ENCODE measurements at places on chromosomes 13 and 19.

- no peak for DNase-seq
Observed at GRCh38 chr13:50596776-50597203, 246.7 kb downstream of the DLEU7 start.

DNA sequence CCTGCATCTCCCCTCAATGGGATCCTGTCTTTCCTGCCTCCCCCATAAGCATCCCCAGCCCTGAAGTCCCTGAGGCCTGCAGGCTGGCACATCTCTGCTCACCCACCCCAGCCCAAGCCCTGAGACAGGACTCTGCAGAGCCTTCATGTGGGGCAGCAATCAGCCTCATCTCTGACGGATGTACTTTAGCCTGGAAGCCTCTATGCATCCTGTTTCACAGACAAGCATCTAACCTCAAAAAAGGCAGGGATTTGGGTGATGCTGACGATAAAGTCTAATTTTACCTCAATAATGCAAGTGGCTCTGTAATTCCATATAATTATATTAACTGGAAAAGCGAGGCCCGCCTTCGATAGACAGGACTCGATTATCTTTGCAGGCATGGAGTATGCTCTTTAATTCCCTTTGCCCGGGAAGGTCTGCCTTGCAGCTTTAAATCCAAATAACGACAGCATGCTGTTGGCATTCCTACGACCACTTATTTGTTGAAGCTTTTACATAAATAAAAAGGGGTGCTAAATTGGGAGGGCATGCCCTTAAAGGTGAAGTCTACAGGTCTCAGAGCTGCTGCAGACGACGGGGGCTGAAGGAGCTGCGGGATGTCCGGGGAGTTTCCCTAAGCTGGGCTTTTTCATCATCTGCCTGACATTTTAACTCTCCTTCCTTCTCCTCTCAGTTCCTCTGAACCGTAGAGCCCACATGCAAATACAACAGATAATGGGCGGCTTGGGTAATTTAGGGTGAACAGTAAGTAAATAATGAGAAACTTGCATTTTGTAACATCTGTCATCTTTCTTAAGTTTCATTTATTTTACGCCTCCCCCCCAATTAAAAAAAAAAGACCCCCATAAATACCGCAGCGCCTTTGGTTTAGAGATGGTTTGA, 211.5 kb downstream of the URI1 start:
- DNase-seq = no peak

DNA sequence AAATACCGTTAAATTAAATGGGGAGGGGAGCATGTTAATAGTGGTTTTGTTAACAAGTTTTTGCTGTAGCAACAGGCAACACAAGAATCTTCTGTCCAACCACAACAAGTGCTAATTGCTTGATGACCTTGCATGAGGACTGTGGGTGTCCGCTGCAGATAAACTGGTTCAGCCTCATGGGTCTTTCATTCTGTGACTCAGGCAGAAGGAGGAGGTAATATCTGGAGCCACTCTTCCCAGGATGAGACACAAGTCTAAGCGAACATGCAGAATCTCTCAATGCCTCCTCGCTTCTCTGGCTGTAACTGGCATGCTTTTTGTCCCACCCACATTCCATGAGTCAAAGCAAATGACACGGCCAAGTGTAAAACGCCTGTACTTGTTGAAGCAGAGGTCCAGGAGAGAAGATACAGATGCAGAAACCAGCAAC, 56.6 kb upstream of the MYO16 start:
- no peak for DNase-seq

- DNase-seq = no peak
Observed at GRCh38 chr13:20721454-20722357, 18.2 kb downstream of the IL17D start.

DNA sequence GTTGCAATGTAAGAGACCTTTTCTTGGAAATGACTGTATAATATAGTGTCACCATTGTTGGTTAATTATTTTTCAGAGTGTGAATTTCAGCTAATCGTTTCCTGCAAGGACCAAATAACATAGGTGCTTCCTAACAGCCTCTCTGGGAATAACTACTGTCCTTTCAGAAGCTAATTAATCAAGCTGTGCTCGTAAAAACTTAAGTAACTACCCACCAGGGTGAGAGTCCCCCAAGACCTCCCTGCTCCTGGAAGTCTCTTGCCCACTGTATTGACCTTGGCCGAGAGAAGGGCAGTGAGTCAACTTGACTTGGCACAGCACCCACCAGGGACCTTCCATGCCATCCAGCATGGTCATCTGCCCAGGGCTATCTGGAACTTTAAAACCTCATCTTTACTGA, 50.3 kb downstream of the UQCRFS1 start:
- no peak for DNase-seq

DNA sequence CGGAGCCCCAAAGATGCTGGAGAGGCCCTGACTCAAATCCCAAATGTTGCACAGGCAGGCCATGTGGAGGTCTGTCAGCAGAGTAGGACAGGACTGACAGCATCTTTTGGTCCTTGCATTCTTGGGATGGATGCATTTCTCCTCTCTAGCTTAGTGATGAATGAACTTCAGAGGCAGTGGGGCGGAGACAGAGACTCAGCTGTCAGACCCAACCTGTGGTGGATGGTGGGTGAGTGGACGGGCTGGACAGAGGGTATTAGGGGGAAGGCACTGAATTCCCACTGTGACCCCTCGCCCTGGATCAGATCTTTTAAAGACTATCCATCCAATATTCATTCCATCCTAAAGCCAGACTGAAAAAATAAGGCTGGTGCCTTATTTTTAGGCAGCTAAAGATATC, 39.3 kb upstream of the GJB6 start:
- DNase-seq = no peak

DNA sequence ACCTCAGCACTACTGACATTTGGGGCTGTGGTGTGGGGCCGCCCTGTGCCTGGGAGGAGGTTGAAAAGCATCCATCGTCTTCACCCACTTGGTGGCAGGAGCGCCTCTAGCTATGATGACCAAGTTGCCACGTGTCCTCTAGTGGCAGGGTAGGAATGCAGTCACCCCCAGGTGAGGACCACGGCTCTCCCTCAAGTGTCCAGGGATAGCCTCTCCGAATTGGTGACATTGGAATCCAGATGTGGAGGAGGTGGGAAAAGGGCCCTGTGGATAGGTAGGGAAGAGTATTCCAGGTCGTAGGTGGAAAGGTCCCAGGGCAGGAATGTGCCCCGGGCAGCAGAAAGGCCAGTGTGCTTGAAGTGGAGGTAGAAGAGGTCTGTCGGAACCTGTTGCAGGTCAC, 37.6 kb downstream of the ARHGEF18 start:
- DNase-seq = no peak

DNA sequence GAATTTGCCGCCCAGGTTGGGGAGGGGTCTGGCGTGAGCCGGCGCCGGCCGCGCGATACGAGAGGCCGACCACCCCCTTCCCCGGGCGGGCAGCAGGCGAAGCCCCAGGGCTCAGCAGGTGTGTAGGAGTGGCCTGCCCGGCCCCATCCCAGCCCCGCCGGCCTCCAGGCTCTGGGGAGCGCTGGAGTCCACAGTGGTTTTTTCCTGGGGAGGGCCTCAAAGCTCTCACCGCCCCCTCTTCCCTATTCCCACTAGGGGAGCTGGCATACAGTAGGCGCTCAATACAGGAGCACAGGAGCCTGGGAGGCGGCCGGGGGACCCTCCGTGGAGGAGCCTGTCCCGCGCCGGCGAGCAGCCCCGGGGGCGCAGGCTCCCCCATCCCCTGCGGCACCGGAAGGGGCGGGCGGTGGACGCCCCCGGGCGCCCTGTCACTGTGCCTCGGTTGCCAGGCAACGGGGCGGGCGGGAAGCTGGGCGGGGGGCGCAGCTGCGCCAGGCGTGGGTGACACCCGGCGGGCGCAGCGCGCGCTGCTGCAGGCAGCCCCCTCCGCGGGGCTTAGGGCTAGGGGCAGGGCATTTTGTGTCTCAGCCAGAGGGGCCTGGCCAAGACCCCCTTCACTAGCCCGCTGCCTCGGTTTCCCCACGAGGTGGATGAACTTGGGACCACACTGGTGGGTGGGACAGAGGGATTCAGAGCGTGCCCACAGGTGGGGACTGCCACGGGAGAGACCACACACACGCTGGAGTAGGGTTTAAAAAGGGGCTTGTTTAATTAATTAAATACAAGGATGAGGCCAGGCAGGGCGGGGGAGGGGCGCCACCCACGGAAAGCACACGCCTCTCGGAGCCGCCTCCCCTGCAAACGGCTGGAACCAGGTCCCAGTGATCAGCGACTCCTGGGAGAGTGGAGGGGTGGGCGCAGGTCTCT, 3.6 kb upstream of the REXO1 start:
- no peak for DNase-seq

DNA sequence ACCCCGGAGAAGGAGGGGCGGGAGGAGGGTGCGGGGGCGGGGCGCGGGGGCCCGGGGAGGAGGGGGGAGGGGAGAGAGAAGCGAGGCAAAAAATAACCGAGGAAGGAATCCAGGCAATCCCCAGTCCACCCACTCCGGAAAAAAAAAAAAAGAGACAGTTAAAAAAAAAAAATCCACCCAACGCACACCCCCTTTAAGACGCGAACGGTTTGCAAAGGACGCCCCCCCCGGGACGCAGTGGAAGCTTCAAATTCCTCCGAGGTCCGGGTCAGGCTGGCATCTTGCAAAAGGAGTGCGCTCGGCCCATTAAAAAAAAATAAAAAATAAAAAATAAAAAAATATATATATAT, at the start of gene CACNA1A:
Gene CACNA1A (minus strand): TSS at position 9 of the 350 bp plus-strand sequence. CDS start 255 bp downstream, outside the sequence.
- no peak for DNase-seq

DNA sequence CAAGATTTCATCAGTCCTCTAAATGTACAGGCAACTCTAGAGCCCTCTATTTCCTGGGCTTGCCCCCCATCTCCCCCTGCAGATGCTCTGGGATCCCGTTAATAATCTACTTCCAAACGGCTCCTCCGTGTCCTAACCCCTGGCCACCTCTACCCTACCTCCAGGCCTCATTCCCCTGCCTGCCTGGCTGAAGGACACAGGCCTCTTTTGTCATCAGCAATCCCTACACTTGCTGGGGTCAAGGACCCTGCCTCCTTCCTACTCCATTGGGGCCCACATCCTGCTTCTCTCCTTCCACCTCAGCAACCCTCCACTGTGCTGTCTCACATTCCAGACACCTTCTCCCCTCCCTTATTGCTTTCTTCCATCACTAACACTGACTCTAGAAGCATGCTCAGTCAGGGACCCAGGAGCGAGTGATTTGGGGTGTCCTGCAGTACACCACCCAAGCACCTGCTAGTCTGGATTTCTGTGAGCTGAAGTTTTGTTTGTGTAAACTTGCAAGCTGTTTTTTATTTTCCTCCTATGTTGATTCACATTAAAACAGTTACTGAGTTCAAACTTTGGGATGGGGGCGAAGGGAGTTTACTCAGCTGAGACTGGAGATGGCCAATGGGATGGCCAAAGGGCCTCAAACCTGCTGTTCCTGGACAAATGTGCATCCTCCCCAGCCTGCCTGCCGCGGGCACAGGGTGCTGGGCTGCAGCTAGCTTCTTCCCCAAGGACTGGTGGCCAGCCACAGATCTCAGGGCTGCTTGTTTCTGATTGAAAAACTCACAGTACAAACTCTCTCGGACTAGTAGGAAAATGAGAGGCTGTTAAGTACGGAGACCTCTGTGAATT, 314.7 kb downstream of the FOXO1 start:
- DNase-seq = no peak

DNA sequence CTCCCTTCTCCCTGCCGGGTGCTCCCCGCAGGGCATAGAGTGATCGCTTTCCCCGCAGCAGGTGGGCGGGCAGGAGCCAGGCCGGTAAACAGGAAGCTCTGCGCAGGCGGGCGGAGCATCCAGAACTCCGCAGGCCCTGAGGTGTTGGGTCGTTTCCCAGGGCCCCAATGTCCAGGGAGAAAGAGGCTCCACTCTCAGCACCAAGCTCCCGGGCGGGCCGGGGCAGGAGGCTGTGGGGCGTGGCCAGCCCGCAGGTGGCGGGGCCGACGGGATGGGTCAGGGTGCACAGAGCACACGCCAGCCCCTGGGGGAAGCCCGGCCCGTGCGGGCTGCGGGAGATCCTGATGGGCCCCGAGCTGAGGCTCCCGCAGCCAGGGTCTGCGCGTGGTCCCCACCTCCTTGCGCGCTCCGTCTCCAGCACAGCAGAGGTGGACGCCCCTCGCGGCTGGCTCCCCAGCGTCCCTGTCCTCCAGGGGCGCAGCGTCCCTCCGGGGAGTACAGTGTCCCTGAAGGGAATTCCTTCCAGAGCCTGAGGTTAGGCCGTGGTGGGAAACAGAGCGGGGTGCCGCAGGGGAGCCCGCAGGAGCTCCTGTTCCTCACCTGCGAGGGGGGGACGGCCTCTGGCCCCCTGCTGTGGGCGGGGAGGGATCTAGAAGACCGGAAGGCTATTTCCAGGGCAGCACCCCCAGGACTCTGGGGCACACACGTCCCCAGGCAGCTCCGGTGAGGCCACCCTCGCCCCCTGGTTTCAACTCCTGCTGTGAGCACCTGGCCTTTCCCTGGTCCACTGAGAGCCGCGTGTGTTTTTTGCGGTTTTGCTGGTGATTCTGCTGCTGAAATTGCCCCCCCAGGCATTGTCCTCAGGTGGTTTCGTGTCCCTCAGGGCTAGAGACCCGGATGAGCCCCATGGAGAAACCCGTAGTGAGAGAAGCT, 12.2 kb downstream of the PIP5K1C start:
- DNase-seq = no peak

- no peak for DNase-seq
Observed at GRCh38 chr13:75432811-75433244, 49.1 kb downstream of the TBC1D4 start.

DNA sequence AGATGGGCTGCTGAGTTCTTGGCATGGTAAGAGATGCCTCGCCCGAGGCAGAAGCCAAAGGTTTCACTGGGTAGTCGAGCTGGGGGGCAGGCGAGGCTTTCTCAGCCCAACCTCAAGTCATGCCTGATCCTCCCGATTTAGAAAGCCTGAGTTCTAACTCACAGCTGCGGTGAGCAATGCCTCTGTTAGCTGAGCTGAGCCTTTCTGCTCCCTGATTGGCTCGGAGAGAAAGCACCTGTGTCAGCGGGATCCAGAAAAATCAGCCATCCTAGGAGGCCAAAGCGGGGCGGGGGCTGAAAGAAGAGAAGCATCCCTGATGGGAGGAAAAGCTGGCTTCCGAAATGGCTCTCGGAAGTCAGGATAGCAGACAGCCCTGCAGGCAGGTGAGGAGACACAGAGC, 44.7 kb downstream of the CACNA1A start:
- no peak for DNase-seq

- peak; percentile 63 for DNase-seq
Observed at GRCh38 chr19:15248648-15249527, 16.6 kb upstream of the EPHX3 start.

DNA sequence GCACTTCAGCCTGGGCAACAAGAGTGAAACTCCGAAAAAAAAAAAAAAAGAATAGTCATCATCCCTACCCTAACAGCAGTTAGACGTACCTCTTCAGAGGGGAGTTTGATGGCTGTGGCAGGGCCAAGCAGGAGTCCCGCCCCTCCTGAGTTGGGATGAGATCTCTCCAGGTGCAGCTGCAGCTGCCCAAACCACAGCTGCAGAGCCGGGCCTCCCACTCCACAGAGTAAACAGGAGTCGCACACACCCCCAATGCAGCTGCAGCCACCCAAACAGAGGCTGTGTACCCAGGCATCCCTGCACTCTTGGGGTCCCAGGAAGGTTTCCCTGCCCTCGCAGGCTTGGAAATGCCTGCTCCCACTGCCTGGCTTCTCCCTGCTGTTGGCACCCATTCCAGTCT, 17.4 kb upstream of the MLLT1 start:
- DNase-seq = no peak

Data from AG09319 (cell line).